ENCODE measurements at places on chromosomes 4 and X.

DNA sequence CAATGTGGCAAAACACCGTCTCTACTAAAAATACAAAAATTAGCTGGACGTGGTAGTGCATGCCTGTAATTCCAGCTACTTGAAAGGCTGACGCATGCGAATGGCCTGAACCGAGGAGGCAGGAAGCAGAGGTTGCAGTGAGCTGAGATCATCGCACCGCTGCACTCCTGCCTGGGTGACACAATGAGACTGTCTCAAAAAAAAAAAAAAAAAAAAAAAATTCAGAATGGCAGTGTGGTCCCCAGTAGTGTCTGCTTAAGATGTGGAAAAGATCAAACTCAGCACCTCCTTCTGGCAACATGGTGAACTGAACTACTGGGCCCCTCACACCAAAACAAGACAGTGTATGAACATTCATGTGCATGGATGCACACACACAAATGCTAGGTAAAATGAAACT is 32.2 kb downstream of the SMS start:
- peak; percentile 12 for DNase-seq

GRCh38 chr4:169492436-169493163 is 119.8 kb downstream of the NEK1 start:
- DNase-seq, result peak; percentile 27

GRCh38 chrX:103779141-103779789 is 2.6 kb downstream of the PLP1 start:
- DNase-seq, result no peak

DNA sequence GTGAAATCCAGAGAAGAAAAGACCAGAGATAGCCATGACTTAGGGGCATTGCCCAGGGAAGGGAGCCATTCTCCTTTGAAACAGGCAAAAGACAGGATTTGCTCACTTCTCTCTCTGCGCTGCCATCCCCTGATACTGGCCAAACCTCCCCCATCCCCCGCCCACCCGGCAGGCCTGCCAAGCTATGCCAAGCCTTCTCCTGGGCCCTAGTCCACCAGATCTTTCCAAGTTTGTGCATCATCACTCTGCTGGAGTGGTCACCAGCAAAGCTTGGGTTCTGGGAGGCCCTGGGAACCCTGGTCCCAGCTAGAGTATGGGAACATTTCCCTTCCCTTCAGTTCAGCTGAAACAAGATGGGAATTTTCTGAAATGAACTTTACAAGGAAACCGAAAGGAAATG is 18.4 kb downstream of the EFNB1 start:
- no peak for DNase-seq

DNA sequence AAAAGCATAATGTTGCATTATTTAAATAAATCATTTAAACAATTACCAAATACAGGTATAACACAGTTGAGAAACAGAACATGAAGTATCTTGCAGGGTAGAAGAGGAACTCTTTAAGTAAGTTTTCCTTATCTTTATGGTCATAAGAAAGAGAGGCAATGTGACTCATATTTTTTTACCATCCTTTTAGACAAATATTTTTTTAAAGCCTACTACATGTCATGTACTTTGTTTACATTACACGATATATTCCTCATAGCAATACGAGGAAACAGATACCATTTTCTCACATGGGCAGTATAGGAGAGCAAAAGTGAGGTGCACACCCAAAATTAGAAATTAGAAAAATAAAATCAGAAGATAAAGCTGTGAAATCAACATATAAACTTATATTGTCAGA is 49.3 kb upstream of the EPHA5 start:
- DNase-seq, result no peak

GRCh38 chrX:19496711-19497110 is 18.6 kb downstream of the MAP3K15 start:
- DNase-seq, result no peak

GRCh38 chrX:26653050-26653449 is 437.1 kb downstream of the MAGEB5 start:
- no peak for DNase-seq

GRCh38 chrX:24153796-24154189 is 4.3 kb downstream of the ZFX start:
- no peak for DNase-seq

DNA sequence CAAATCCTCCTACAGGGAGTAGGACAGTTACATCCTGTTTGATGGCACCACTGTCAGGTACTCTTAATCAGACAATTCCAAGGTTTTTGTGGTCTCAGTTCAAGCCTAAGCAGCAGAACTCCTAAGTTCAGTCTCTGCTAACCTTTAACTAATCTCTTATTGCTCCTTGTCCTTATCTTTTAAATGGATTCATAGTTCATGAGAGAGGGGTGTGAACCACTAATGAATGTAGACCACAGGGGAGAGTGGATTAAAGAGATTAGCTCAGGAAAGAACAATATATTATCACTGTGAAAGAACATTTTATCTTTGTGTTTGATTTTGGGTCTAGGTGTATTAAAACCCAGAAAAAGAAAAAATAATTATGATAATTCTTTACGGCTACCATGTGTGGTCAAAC is 168.9 kb downstream of the DCK start:
- DNase-seq, result no peak

- DNase-seq, result no peak
Observed at GRCh38 chr4:7134737-7135388, 57.5 kb upstream of the SORCS2 start.

- no peak for DNase-seq
Observed at GRCh38 chr4:96459105-96459504, 619.2 kb downstream of the PDHA2 start.

GRCh38 chrX:121161501-121161933 is 114.1 kb downstream of the GLUD2 start:
- DNase-seq, result peak; percentile 2

GRCh38 chr4:42654631-42655268 is 2.2 kb downstream of the ATP8A1 start:
- DNase-seq, result no peak

DNA sequence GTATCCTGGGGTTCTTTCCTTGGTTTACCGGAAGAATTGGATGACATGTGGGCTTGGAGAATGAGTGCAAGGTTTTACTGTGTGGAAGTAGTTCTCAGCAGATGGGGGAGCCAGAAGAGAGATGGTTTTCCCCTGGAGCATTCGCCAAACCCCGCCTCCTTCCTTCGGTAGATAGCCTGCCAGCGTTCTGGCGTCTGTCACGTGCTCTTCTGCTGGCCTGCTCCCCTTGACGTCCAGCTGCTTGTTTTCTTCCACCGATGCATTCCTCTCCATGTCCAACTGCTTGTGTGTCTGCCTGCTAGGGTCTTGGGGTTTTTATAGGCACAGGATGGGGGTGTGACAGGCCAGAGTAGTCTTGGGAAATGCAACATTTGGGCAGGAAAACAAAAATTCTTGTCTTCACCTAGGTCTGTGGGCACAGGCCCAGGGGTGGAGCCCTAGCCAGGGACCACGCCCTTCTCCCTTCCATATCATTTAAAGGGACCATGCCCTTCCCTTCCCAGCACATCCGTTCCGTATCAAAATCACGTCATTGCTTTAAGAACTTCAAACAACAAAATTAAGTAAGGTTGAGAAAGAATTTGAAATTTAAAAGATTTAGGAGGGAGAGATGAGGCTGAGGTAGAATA is 538.7 kb upstream of the SMIM31 start:
- no peak for DNase-seq

DNA sequence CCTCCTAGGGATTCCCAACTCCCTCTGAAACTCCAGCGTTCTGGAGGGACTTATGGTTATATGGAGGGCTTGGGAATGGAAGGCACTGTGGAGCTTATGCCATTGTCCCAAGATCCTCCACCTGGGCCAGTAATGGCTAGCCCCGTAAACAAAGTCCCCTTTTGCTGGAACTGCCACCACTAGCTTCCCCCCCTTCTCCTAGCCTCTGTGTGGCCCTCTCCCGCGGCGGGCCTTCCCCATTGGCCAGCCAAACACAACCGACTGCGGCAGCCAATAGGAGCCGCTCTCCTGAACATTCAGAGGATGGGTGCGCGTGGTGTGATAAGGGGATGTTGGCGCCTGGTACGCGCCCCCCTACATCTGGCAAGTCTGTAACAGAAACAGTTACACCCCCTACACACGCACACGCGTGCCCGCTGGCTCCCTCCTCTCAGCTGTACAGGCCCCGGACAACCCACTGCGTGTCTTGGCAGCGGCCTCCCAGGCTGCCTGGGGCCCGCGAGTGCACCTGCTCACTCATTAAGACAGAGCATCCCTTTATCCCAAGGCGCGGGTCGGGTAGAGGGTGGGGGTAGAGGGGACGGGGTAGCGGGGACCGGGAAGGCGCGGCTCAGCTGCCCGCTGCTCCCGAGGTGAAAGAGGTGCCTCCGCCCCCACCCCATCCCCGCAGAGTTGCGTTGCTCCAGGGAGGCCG is 863 bp upstream of the RAB33A start:
- DNase-seq, result peak; percentile 44

GRCh38 chr4:86878640-86879039 is 13.6 kb downstream of the C4orf36 start:
- no peak for DNase-seq

- DNase-seq, result no peak
Observed at GRCh38 chr4:8685831-8686230, 93.3 kb downstream of the CPZ start.

- no peak for DNase-seq
Observed at GRCh38 chr4:6782846-6783110, 251 bp downstream of the KIAA0232 start.

- no peak for DNase-seq
Observed at GRCh38 chr4:164464313-164464712, 289.6 kb upstream of the SMIM31 start.

- no peak for DNase-seq
Observed at GRCh38 chr4:5409972-5410618, 298.3 kb downstream of the EVC2 start.

DNA sequence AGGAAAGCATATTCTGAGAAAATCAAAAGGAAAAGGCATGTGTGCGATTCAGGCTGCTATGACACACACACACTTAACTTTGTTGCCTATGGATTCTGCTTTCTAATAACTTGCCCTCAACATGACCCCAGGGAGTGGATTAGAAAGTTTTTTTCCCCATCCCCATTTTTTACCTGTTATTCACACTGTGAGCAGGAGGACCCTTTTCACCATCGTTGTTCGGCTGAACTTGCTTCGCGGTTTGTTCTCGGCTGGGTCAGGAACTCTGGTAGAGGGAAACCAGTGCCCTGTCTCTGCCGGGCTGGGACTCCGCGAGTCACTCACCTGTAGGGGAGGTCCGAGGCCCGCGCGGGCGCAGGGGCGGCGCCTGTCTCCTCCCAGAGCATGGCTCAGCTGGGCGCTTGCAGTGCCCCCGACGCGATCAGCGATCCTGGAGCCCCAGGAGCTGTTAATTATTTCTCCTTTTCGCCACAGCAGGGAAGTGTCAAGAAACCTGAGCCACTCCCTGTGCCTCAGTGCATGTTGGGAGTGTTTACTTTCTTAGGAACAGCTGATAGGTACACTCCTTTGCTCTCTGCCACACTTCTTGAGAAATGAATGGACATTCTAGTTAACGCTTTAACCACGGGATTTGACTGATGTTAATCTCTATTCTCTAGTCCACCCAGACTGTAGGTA is at the start of gene RASSF6:
TSS of gene RASSF6 (minus strand) at position 322 of the 678 bp plus-strand sequence. CDS start 8,641 bp downstream, outside the sequence.
- no peak for DNase-seq

DNA sequence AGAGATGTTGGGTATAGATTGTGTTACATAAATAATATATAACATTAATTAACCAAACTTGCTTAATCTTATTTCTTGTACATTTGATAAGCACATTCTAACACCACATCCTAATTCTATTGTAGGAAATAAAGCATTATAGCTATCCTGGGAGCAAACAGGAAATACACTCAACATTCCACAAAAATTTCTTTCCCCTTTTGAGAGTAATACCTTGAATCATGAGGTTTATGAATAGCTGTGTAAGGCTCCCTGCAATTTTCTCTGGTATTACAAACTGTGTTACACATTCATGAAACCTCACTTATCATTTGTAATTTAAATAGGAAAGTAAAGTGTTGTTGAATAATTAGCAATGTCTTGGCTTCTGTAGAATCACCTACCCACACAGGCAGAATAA is 95.1 kb downstream of the TMEM47 start:
- no peak for DNase-seq

DNA sequence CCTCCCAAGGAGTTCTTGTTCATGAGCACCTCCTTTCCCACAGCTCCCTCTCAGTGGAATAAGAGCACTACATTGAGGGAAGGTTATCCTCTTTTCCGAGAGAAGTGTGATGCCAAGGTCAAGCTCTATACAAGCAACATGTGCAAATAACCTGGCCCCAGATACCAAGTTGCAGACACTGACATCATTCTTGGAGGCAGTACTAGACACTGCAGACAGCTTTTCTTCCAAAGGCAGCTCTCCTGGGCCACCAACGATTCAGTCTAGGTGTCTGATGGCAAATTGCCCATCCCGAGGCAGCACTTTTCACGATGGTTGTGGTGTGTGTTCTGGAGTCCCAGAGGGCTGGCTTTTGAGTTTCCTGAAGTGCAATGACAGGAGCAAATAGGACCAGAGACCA is 384.9 kb downstream of the TLL1 start:
- no peak for DNase-seq

- no peak for DNase-seq
Observed at GRCh38 chr4:182137343-182137742, 105.9 kb upstream of the TENM3 start.

DNA sequence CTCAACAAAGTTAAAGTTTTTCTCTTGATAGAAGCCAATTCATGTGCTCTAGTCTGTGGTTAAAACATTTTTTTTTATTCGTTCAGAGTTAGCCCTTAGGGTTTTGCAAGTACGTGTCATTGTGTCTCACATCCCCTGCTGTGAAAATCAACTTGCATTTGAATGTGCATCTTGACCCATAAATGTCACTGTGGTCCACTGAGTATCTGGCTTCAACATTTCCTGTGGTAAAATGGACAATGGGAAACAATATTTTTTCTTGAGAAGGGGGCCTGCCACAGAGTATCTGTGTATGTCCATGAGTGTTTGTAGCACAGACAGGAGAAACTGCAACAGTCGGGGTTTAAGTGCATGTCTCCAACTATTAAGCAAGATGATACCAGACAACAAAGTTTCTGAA is 554.8 kb upstream of the TENM3 start:
- DNase-seq, result no peak

GRCh38 chrX:964831-965416 is 247.5 kb downstream of the CRLF2 start:
- DNase-seq, result no peak

DNA sequence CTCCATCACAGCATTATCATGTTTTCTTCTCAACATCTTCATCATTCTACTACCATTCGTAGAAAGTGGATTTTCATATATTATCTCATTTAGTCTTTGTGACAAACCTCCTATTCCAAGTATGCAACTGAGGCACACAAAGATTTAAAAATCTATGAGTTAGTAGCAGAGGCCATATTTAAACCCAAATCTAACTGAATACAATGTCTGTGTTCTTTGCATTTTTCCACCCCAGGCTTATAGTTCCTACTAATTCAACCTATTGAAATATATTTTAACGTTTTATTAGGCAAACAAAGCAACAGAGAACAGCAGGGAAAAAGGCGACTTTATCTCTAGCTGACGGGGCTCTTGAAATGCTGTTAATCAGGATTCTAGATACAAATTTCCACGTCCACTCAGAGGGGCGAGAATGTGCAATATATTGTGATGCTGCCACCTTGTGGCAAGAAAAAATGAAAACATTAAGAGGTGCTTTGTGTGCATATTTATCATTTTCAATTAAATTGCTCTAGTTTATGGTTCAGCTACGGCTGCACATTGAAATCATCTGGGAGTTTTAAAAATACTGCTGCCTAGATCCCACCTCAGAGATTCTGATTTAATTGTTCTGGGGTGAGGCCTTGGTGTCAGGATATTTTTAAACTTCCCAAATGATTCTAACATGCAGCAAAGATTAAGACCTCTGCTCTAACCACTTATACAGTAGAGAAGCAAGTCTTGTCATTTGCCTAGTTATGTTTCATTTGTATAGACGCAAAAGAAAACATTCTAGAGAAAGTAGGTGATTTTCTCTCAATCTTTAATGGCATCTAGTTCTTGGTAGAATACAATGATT is 315.9 kb downstream of the MAPK10 start:
- DNase-seq, result peak; percentile 21

GRCh38 chr4:154741131-154741665 is 2.6 kb upstream of the LRAT start:
- DNase-seq, result no peak

All from stimulated activated CD4-positive, alpha-beta T cell treated with anti-CD3 and anti-CD28 coated beads, Interleukin-12 subunit alpha, Interleukin-12 subunit beta, amount 100 ng/mL, for 48 hours (primary cell).